Thoracic aorta endothelial cell (primary cell): ENCODE measurements at places on chromosomes 6 and 20. TPM values are rescaled to one million over a fixed set of nuclear protein-coding genes. Genes with fewer than 3 reads are reported as not detected.

ADGRF4 gene
- total RNA-seq: under 0.01 TPM in 1 of 2 replicates, not detected in the other

NOTCH4 gene
- 32.6 and 103 TPM in 2 replicates for total RNA-seq

KHDC1L gene
- not detected in 2 replicates for total RNA-seq

SLC26A8 gene
- total RNA-seq: under 0.01 TPM in 2 replicates

FNDC11 gene
- 0.40 and 0.50 TPM in 2 replicates for total RNA-seq

BANF2 gene
- total RNA-seq: not detected in 2 replicates

HDGFL1 gene
- not detected in 2 replicates for total RNA-seq

C20orf202 gene
- not detected in 2 replicates for total RNA-seq

MAFB gene
- 1.7 and 3.1 TPM in 2 replicates for total RNA-seq

CLPSL2 gene
- not detected in 2 replicates for total RNA-seq

OR12D3 gene
- total RNA-seq: not detected in 2 replicates

OPRM1 gene
- total RNA-seq: not detected in 2 replicates

ABHD16B gene
- total RNA-seq: not detected in 2 replicates

PHACTR1 gene
- total RNA-seq: 18.9 and 27.7 TPM in 2 replicates

PPIL6 gene
- total RNA-seq: 0.14 and 0.27 TPM in 2 replicates

ZNF334 gene
- 0.13 and 0.14 TPM in 2 replicates for total RNA-seq

NXT1 gene
- 24.7 and 33.7 TPM in 2 replicates for total RNA-seq

STMND1 gene
- not detected in 2 replicates for total RNA-seq

ZBTB12 gene
- total RNA-seq: 1.1 and 1.3 TPM in 2 replicates

MATN4 gene
- not detected in 2 replicates for total RNA-seq

TPX2 gene
- 120 and 177 TPM in 2 replicates for total RNA-seq

DLK2 gene
- total RNA-seq: 0.22 and 0.27 TPM in 2 replicates
